ENCODE measurements at places on chromosomes 4 and X.

DNA sequence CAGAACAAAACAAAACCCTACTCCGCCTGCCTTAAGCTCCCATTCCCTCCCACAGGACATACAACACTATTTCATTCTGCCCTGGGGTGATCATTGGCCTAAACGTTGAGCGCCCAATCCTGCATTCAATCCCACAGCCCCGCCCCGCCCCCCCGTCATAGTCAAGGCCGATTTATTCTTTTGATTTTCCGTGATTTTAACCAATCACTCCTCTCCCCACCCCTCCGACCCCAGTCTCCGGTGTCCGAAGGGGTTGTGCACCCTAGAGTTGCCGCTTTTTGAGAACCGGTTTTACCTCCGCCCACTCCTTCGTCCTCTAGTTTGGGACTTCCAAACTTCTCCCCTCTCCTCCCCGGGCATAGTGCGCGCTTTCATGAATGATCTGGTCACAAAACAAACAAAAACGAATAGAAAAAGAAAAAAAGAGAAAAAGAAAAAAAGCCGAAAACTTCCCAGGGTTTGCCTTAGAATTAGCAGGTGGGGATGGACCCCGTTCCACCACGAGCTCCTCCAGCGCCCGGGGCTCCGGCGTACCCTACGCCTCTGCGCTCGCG lies 446 bp upstream of the UBE2A start:
- DNase-seq = no peak

- DNase-seq = no peak
These were observed 40.7 kb downstream of the ANXA3 start for GRCh38 chr4:78592088-78592783.

GRCh38 chr4:78766650-78767049 lies 9.5 kb upstream of the BMP2K start:
- no peak for DNase-seq

- DNase-seq = no peak
These were observed 11.8 kb downstream of the CLCN5 start for GRCh38 chrX:49934148-49934547.

DNA sequence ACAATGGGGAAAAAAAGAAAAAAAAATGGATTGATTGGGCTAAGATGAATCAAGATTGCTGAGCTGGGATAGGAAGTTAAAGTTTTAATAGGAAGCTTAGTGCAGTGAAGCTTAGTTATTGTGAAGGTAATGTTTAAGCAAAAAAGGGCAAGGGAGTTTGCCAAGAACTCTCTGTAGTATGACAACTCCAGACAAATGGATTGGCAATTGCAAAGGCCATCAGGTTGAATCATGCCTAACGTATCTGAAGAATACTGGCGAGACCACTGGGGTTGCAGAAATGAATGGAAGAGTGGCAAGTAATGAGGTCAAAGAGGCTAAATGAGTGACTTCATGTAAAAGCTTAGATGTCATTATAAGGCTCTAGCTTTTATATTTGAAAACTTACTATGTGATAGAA lies 1654.0 kb downstream of the PCDH7 start:
- no peak for DNase-seq

DNA sequence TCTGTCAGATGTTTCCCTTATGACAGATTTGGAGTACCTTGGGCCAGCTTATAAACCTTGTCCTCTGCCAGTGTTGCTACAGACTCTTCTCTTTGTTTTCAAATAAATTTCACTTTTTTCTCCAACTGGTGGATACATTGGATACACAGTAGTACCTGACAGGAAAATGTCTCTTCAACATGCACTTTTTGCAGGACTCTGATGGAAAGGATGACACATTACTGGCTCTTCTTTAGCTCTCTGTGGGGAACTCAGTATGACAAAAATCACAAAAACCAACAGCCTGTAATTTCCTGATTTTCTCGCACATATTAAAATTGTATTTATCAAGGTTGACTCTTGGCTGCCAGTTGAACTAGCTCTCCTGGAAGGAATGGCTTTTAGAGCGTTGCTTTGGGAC lies 61.3 kb upstream of the GIMD1 start:
- no peak for DNase-seq

GRCh38 chr4:18022572-18023050 lies 1.1 kb upstream of the LCORL start:
- peak; percentile 19 for DNase-seq

DNA sequence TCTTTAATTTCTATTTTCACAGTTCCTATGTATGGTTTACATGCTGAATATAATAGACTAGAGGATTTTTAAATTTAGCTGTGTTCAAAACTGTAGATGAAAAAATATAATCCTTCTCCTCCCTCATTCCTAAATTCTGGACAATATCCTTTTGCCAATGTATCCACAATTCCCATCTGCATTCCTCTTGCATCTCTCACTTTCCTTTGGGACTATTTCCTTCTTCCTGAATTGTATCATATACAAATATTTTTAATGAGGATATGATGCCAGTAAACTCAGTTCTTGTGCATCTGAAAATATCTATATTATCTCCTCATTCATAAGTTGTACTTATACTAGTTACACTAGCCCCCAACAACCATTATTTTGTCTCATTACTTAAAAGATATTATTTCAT lies 46.7 kb downstream of the DDX60L start:
- DNase-seq = no peak

DNA sequence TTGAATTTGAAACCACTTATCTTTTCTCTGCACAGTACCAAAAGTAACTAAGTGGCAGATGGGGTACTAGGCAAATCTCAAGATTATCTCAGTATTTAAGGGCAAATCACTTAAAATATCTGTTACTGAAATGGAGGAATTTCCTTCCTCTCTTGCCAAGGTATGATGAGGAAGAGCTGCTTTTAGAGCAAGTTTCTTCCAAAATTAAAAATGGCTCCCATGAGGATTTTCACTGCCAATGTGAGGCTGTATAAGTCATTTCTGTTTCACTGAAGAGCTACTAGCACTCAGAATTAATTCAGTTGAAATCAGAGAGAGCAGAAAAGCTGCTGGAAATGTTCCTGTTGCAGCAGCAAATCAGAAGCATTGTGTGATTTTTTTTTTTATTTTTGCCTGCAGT lies 43.4 kb downstream of the GABRB1 start:
- DNase-seq = no peak

GRCh38 chr4:73345399-73345975 lies 58.6 kb upstream of the ALB start:
- no peak for DNase-seq

- DNase-seq = no peak
These were observed 68.5 kb downstream of the SPINK2 start for GRCh38 chr4:56752985-56753384.

DNA sequence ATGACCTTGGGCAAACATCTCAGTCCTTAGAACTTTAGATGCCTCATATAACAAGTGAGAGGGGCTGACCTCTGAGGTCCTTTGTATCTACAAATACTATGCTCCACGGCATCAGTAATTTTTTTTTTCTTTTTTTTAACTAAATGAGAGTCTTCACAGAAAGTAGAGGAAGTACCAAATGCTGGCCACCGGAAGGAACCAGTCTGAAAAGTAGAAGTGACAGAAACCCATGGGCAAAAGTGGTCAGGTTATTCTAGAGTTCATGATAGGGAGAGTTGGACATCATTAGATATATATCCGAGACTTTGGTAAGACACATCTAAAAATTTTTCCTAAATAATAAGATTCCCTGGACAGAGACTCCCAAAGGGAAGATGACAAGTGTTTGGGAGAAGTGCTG lies 53.7 kb downstream of the COQ2 start:
- DNase-seq = no peak

- DNase-seq = no peak
These were observed 2.4 kb downstream of the PGM2 start for GRCh38 chr4:37828843-37829242.

DNA sequence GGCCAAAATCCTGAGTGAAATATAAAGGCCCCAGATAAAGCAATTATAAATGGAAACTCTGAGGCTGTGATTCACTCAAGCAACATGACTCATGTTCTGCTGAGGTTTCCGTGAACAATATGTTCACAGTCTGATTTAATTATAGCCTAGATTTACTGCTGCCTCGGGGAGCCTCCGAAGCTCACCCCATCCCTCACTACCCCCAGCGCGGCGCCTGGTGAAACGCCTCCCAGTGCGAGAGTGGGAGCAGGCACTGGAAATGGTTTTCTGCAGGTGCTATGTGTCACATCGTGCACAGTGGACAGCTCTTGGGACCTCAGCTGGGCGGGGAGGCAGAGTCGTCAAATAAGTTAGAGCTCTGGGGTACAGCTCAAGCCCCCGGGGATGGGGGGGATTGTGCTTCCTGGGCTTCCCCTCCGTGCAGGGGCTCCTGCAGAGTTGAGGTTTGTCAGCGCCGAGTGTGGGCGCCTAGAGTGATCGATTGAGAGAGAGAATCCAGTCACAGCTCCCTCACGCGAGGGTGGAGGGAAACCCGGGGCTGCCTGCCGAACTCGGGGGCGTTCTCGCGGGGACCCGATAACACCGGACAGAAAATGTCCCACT lies 110.6 kb downstream of the PHKA2 start:
- no peak for DNase-seq

DNA sequence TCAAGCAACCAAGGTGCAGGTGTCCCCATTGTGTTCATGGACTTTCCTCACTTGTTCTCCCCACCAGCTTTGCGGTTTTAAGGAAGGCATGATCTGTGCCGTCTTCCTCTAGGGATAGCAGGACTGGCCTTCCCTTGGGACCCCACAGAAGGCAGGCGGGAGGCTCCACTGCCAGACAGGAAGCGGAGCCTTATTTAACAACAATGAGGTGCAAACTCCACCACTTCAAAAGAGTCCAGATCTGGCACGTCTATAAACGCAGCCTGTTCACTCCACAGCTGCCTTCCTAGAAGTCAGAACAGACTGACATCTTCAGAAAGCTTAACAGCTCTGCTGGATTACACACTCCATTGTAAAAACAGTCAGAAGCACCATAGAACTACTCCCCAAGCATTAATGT lies 1.7 kb upstream of the GPR143 start:
- DNase-seq = no peak

- no peak for DNase-seq
These were observed 15.2 kb downstream of the EXOC1 start for GRCh38 chr4:55868581-55869090.

- DNase-seq = no peak
These were observed 65.9 kb downstream of the HHIP start for GRCh38 chr4:144711700-144712456.

DNA sequence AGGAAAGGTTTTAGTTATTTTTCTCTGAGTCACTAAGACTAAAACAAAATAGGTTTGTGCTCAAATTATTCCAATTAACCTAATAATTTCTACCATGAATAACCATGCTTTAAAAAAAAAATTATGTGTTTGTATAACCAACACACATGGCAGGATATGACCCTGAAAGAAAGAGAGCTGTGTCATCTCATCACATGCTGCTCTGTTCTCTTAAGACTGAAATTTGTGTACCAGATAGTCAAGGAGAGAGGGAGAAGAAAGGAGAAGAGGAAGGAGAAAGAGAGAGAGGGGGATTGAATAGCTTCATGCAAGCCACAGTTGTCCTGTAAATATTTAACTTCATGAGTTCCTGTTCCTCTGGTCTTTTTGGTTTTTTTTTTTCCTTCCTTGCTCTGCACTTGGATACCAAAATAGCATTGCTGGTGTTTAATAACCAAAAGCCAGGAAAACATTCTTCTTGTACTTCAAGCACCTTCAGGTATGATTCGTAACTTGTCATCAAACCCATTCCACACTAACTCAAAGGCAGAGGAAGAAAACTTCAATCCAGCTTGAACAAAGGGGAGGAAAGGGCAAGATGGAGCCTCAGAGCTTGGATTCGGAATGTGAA lies 6.4 kb upstream of the PROM1 start:
- DNase-seq = no peak

DNA sequence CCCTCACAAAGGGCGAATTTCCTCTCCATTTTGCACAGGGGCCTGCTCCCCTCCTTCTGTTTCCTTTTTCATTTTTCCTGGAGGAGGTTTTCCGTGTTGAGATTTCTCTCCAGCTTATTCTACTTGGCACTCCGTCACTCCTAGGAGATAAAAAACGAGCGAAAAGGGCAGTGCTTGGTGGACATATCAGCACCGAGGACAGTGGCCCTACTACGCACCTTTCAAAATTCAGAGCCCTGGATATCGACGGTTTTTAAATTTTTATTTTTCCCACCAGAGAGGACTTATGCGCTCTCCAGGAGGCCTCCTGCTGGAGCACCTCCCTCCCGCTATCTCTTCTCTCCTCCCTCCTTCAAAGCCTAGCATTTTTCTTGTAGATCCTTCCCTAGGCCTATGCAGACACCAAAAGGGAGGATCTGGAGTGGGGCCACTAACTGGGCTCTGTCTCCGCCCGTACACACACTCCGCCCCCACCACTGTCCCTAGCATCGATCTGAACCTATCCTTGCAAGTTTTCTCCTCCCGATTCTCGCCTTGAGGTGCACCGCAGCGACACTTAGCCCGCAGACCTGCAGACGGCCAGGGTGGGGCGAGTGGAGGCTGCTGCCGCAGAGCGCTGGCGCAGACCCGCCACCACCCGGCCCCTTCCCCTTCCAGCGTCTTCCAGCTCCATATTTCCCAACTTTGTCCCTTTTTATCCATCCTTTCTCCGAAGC lies 8.5 kb upstream of the TCEAL9 start:
- no peak for DNase-seq

- DNase-seq = no peak
These were observed 19.4 kb downstream of the TMSB4X start for GRCh38 chrX:12994321-12994720.

GRCh38 chr4:183624548-183624947 lies 34.4 kb downstream of the RWDD4 start:
- DNase-seq = no peak

DNA sequence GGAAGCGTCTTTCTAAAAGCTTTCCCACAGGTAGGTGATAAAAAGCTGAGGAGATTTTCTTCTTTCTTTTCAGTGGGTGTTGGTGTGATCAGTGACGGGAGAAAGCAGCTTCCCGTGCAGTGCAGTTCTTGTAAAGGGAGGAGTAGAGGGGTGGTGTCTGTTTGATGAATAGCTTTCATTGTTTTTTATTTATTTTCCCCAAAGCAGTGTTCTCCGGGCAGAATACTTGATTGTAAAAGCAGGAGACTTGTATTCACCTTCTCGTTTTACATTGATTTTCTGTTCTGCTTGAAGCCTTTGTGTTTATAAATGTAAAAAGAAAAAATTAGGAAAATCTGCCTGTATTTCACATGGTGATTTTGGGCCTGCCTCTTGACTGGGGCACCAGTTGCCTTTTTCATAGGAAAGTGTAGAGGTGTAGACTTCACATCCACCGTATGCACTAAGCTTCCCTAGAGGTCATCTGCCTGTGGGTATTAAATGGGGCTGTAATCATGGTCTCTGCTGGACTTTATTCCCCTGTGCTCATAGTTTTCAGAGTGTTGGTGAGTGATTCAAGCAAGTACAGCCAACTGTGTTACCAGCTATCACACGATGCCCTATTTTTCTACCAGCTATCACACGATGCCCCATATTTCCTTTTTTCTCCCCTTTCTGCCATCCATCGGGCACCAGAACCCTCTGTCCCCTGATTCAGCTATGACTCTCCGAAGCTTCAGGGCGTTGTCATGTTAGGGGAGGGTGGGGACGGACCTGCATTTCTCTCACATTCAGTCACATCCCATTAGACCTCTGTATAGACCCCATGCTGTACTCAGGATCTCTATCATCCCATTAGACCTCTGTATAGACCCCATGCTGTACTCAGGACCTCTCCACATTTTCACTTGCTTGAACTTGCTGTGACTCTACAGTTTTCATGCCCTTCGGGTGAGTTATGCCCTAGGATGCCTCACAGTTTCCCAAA lies 526.5 kb downstream of the TRIML1 start:
- DNase-seq = no peak

GRCh38 chr4:104747635-104748034 lies 252.9 kb upstream of the CXXC4 start:
- DNase-seq = no peak

- peak; percentile 14 for DNase-seq
These were observed 537.8 kb upstream of the BOD1L1 start for GRCh38 chr4:14165222-14165920.

All from hematopoietic multipotent progenitor cell (in vitro differentiated cells).